ENCODE measurements at places on chromosomes 5 and 9. TPM values are rescaled to one million over a fixed set of nuclear protein-coding genes. Genes with fewer than 3 reads are reported as not detected.

PDZD2 gene
- 0.76 TPM for total RNA-seq

SV2C gene
- total RNA-seq: 0.88 TPM

DNA sequence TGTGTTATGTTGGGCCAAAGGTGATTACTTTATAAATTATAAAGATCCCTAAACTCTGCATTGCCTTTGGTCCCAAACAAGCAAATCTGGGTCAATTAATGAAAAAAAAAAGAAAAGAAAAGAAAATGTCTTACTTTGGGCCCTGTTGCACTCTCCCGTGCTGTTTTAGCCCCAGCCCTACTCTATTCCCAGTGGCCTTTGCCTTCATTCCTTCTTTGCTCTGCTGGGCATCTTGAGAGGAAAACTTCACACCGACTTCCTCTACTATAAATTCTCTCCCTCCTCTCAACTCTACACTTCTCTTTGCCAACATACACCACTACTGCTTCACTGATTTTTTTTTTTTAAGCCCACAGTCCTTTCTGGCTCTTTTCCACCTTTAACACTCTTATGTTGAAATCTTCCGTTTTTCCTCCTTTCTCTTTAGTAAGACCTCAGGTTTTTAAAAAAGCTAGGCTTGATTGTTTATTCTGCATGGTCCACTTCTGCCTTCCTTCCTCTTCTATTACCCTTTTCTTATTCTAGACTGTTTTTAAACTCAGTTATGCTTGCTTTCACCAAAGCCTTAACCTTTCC, 4.5 kb upstream of the MSMP start:
- DNase-seq: no peak
- H3K4me3 ChIP-seq: peak overlapping the region; percentile 89
- peaks cover 38% of the 10 kb centered on the region for H3K4me1 ChIP-seq

GFI1B gene
- total RNA-seq: not detected

DBH gene
- total RNA-seq: not detected

MAML1 gene
- total RNA-seq: 38.5 TPM

C5orf52 gene
- total RNA-seq: not detected

DNA sequence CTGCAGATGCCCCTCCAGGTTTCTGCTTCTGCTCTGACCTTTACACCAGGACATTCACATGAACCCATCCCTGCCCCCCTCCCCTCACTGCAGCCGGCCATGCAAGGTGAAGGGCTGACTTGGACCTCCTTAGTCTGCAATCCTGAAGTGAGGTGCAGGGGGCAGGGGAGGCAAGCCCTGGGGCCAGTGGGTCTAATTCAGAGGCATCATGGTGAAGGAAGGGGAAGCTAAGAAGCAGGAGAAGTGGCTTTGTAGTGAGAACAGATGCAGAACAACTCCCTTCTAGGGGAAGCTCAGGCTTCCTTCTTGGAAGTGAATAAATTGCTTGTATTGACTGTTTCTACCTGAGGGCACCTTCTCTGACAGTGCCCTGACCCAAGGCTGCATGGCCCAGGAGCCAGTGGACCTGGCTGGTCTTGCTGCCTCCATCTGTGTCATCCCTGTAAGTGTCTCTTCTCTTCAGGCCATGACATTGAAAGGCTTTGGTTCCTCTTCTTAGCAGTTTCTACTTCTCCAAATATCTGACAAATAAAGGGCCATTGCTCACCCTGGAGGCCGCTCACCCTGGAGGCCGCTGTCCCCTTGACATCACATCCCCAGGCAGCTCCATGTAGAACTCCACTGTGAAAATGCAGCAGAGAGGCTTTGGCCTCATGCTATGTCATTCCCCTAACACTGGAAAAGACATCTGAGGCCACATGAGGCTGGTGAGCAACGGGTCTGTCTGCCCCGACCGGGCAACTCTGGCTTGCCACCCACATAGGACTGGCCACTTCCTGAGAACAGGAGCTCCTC, 55.3 kb downstream of the GADD45G start:
- H3K27ac ChIP-seq: no peak overlapping the region
- H3K4me1 ChIP-seq: peaks cover 9% of the 10 kb centered on the region
- H3K36me3 ChIP-seq: peaks cover 10% of the 10 kb centered on the region
- no peak overlapping the region for H3K4me3 ChIP-seq
